ENCODE measurements at places on chromosomes 3 and 15. TPM values are rescaled to one million over a fixed set of nuclear protein-coding genes. Genes with fewer than 3 reads are reported as not detected.

DNA sequence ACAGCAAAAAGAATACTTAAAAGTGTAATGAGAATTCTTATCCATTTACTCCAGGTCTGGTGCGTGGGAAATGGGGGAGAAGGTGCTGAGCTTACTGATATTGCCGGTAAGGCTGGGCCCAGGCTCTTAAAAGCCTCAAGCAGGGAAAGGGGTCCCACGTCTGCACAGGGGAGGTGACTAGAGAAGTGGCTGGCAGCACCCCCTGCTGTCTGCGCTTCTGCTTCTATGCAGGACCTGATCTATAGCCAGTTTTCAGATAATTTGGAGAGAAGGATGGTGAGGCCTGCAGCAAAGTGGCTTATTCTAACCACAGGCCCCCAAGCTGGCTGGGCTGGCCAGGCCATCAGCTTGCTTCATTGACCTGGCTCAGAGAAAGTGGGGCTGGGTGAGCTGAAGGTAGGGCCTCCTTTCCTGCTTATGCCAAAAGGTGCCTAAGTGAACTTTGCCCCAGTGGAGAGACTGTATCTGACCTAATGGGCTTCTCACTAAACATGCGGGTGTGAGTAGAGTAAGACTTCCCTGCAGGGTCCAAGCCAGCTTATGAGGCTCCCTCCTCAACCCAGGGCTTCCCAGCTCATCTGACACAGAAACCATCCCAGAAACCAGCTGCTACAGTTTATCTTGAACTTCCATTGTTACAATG is 30.9 kb upstream of the ATP1B3 start:
- H3K4me1 ChIP-seq = peaks cover 11% of the 10 kb centered on the region
- DNase-seq = peak; percentile 61
- no peak overlapping the region for H3K27ac ChIP-seq
- no peaks in the 10 kb centered on the region for H3K36me3 ChIP-seq
- H3K4me3 ChIP-seq = no peak overlapping the region
- H3K27me3 ChIP-seq = no peaks in the 10 kb centered on the region

DNA sequence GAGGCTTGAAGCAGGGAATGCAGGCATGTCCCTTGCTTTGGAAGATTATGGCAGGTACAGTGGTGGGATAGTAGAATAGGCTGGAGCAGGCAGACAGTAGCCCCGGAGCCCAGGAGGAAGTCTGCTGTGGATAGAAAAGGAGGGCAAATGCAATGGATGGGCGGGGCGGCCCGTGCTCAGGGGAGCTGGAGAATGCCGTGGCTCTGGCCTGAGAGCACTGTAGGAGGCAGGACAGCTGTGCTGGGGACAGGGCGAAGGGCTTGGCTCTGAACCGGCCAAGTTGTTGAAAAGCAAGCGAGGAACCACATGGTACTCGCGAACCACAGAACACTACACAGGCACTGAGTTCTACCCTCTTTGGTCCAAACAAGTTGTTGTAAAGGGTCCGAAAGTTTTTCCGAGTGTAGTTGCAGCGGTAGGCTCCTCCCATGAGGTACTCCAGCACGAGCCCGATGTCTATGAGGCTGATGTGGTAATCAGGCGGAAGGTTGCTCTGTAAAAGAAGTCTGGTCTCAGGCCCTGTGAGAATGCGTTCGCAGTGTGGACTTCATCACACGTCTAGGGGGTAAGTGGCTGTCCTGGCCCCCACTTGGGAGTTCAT is 54.7 kb downstream of the TRPM1 start:
- no peak for DNase-seq
- H3K27me3 ChIP-seq = peaks cover 15% of the 10 kb centered on the region
- no peak overlapping the region for H3K27ac ChIP-seq
- no peaks in the 10 kb centered on the region for H3K36me3 ChIP-seq

The SLC22A14 gene
- total RNA-seq = not detected

- H3K36me3 ChIP-seq = peaks cover 3% of the 10 kb centered on the region
- H3K4me1 ChIP-seq = peaks cover 10% of the 10 kb centered on the region
- DNase-seq = no peak
- no peak overlapping the region for H3K27ac ChIP-seq
- no peaks in the 10 kb centered on the region for H3K27me3 ChIP-seq
Measured at GRCh38 chr3:29176501-29176900, 104.4 kb upstream of the RBMS3 start.

The SKOR1 gene
- 0.09 TPM for total RNA-seq

- peak within 1 kb of the TSS; percentile 94 for H3K4me3 ChIP-seq
- peaks cover 15% of the 10 kb centered on the region for H3K4me1 ChIP-seq
- peaks cover 2% of the 10 kb centered on the region for H3K36me3 ChIP-seq
- H3K27me3 ChIP-seq = peaks cover 27% of the 10 kb centered on the region
- H3K27ac ChIP-seq = peak within 1 kb of the TSS; percentile 83
Measured at GRCh38 chr3:58237238-58237940, at the start of gene ABHD6. ABHD6 (plus strand) TSS chr3:58237792; CDS start chr3:58256587, 18,795 bp downstream.

DNA sequence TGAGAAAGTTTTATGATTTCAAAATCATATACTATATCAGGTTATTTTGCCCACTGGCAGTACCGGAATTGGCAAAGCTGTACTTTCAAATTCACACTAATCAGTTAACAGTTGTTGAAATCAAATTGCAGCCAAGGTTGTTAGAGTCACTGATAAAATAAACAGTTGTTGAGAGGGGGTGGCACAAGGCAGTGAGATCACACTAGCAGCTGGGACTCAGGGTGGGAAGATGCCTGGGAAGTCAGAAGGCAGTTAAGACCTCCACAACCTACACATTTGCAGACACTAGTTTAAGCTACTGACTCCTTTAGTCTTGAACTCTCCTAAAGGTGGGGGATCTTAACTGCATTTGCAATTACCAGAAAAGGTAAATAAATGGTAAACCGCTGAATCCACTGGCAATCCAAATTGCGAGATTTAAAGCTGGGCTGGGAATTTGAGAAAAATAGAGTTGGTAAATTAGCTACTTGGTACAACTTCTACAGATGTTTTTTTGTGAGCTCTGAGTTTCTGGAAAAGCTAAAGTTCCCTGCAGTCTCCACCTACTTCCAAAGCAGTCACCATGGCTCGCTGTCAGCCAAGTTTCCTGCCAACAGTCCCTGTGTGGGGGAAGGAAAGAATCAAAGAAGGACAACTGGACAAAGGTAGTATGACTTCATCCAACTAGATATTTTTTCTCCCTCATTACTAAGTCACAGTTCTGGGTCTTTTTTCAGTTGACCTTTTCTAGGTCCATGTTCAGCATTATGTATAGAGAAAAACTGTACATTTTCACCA is 105.7 kb downstream of the ZNF385D start:
- H3K27me3 ChIP-seq = no peaks in the 10 kb centered on the region
- H3K4me1 ChIP-seq = no peaks in the 10 kb centered on the region
- H3K27ac ChIP-seq = no peak overlapping the region
- DNase-seq = no peak
- no peak overlapping the region for H3K4me3 ChIP-seq

DNA sequence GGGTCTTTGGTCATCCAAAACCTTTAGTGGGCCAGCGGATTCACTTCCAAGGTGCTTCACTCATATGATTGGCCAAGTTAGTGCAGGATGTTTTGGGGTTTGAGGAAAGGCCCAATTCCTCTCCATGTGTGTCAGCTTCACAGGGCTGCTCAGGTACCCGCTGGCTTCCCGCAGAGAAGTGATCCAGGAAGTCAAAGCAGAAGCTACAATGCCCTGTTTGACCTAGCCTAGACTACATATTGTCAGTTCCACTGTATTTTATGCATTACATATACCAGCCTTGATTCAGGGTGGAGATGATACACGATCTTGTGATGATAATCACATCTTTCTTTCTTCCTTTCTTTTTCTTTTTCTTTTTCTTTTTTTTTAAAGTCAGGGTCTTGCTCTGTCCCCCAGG is 32.1 kb downstream of the PDE8A start:
- peaks cover 8% of the 10 kb centered on the region for H3K4me1 ChIP-seq
- no peaks in the 10 kb centered on the region for H3K27me3 ChIP-seq
- DNase-seq = no peak
- H3K4me3 ChIP-seq = no peak overlapping the region
- H3K27ac ChIP-seq = no peak overlapping the region
- peaks cover 4% of the 10 kb centered on the region for H3K36me3 ChIP-seq

- no peaks in the 10 kb centered on the region for H3K27me3 ChIP-seq
- H3K36me3 ChIP-seq = peaks cover 1% of the 10 kb centered on the region
- H3K27ac ChIP-seq = no peak overlapping the region
- no peak overlapping the region for H3K4me3 ChIP-seq
- H3K4me1 ChIP-seq = peaks cover 9% of the 10 kb centered on the region
- DNase-seq = no peak
Measured at GRCh38 chr15:31498756-31499155, 172.1 kb downstream of the KLF13 start.

GRCh38 chr3:113057117-113057516 is 66.3 kb downstream of the GTPBP8 start:
- H3K36me3 ChIP-seq = peaks cover 3% of the 10 kb centered on the region
- no peak overlapping the region for H3K4me3 ChIP-seq
- no peaks in the 10 kb centered on the region for H3K4me1 ChIP-seq

DNA sequence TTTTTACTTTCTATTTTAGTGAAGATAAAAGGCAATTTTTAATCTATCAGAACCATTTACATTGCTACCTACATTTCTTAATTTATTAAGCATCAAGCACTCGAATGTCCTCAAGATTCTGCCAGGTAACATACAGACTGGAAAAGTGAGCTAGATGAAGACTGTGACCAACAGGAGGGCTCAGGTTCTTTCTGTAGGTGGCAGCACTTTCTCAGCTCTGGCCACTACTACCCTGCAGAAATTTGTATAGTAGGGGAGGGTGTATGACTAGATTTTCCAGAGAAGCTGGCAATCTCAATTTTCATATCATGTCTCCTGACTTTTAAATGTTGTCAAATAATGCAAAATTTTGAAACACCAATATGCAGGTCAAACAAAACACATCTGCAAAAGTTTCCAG is 165.0 kb upstream of the SUCLG2 start:
- no peak for DNase-seq
- no peaks in the 10 kb centered on the region for H3K27me3 ChIP-seq
- no peak overlapping the region for H3K27ac ChIP-seq
- no peaks in the 10 kb centered on the region for H3K4me1 ChIP-seq
- H3K36me3 ChIP-seq = no peaks in the 10 kb centered on the region

DNA sequence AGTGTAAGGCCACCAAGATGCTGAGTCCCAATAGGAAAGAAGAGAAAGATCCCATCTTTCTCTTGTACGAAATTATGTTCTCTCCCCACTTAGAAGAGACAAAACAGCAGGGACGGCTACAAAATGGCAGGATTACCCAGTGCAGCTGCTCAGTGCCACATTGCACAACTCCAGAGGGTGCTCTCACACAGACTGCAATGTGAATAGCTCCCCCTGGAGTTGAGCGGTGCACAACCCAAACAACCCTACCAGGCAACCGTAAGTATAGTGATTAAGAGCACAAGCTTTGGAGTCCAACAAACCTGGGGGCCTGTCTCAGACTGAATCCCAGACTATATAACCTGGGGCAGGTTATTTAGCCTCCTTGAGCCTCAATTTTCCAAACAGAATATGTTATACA is 3.1 kb upstream of the BHLHE40 start:
- H3K4me1 ChIP-seq = peaks cover 36% of the 10 kb centered on the region
- H3K27ac ChIP-seq = peak overlapping the region; percentile 100
- peak; percentile 85 for DNase-seq
- peak overlapping the region; percentile 96 for H3K4me3 ChIP-seq
- no peaks in the 10 kb centered on the region for H3K27me3 ChIP-seq

DNA sequence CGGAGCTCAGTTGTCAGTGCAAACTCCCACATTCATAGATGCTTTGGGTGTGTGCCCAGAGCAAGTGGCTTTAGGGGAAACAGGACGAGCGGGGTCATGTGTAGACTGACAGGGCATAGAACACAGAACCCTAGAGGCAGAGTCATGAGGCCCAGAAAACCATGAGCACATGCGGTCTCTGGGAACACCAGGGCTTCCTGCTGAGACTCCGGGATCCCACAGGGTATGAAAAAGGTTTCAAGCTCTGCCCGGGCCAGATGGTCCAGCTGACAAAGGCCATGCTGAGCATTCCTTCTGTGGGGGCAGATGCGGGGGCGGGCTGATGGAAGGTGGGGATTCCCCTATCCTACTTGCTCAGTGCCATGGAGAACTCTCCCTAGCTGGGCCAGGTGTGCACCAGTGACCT is 44.8 kb downstream of the ROPN1B start:
- no peak for DNase-seq
- H3K4me3 ChIP-seq = no peak overlapping the region
- H3K27ac ChIP-seq = no peak overlapping the region
- no peaks in the 10 kb centered on the region for H3K27me3 ChIP-seq
- H3K4me1 ChIP-seq = no peaks in the 10 kb centered on the region

DNA sequence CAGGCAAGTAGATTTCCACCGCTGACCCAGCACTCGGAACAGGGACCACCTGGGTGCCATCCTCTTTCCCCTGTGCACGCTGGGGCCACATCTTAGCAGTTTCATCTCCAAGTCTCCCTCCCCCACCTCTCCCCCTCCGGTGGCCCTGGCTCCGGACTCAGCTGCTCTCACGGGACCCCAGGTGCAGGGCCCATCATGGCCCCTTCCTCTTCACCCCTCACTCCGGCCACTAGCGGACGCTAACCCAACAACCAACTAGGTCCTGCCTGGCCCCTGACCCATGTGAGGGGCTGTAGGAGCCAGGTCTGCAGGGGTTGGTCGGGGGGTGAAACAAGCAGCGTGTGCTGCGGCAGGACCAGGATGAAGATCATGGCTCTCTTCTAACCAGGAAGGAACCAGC is 31.3 kb upstream of the IQSEC1 start:
- peaks cover 2% of the 10 kb centered on the region for H3K27me3 ChIP-seq
- DNase-seq = no peak
- no peaks in the 10 kb centered on the region for H3K4me1 ChIP-seq

- DNase-seq = no peak
- H3K27ac ChIP-seq = no peak overlapping the region
- H3K4me3 ChIP-seq = no peak overlapping the region
- no peaks in the 10 kb centered on the region for H3K36me3 ChIP-seq
- H3K4me1 ChIP-seq = no peaks in the 10 kb centered on the region
Measured at GRCh38 chr15:34122771-34123183, 20.9 kb downstream of the PGBD4 start.

DNA sequence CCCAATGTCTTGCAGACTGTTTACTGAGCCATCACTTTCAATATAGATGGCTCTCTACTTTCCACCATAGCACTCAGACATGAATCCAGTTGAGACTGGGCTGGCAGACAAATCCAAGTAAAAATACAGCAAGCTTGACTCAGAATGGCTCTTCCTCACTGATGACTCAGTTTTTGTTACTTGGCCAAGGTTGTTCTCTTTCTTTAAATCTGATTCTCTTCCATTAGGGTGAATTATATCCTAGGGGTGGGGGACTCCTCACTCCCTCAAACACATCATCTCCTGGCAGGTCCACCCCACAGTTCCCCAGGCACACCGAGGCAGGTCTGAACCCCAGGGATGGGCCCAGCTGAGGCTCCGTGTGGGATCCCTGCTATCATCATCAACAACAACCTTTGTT is 157.9 kb downstream of the MEX3B start:
- no peaks in the 10 kb centered on the region for H3K36me3 ChIP-seq
- H3K27me3 ChIP-seq = peaks cover 4% of the 10 kb centered on the region
- no peak overlapping the region for H3K27ac ChIP-seq
- H3K4me3 ChIP-seq = no peak overlapping the region
- no peaks in the 10 kb centered on the region for H3K4me1 ChIP-seq

DNA sequence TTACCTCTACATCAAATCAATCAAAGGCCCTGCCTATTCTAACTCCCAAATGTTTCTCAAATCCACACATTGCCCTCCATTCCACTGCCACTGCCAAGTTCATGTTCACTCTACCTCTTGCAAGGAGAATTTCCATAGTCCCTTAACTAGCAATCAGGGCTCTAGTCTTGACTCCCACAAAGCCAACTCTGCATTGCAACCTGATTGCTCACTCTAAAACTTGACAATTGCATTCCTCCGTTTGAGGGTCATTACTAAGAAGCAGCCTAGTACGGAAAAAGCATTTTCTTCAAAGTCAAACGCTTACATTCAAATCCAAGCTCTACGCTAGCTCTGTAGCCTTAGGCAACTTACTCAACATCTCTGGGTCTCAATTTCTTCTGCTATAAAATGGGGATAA is 1.2 kb downstream of the CPA3 start:
- DNase-seq = no peak
- no peaks in the 10 kb centered on the region for H3K36me3 ChIP-seq
- no peak overlapping the region for H3K4me3 ChIP-seq

Measured in activated CD4-positive, alpha-beta T cell treated with anti-CD3 and anti-CD28 coated beads, Interleukin-2, amount 10 ng/mL, durations not matched to agents 24 days and 14 days (primary cell).